ENCODE measurements at places on chromosomes 12 and 14.

DNA sequence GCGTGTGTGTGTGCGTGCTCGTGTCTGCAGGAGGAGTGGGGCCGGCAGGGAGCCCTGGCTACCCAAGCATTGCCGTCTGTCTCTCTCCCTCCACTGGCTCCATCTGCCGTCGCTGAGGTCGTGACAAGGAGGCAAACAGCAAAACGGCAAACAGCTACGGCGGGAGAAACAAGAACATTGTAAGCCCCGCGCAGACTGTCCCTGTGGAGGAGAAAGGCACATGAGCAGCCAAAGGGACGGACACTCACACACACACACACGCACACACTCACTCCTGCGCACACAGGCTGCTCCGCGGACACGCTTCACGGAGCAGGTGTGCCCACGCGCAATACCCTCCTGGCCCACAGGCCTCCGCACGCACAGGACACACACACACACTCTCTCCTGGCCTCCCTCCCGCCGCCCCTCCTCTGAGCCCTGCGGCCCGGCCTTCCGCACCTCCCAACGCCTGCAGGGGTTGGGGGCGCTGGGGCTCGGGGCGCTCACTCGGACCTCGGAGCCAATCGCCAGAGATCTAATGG is 905 bp downstream of the CISTR start:
- no peak for DNase-seq

GRCh38 chr12:2083561-2083960 is 30.8 kb downstream of the CACNA1C start:
- DNase-seq = no peak

GRCh38 chr12:68406134-68406576 is 74.0 kb upstream of the MDM1 start:
- DNase-seq = no peak

DNA sequence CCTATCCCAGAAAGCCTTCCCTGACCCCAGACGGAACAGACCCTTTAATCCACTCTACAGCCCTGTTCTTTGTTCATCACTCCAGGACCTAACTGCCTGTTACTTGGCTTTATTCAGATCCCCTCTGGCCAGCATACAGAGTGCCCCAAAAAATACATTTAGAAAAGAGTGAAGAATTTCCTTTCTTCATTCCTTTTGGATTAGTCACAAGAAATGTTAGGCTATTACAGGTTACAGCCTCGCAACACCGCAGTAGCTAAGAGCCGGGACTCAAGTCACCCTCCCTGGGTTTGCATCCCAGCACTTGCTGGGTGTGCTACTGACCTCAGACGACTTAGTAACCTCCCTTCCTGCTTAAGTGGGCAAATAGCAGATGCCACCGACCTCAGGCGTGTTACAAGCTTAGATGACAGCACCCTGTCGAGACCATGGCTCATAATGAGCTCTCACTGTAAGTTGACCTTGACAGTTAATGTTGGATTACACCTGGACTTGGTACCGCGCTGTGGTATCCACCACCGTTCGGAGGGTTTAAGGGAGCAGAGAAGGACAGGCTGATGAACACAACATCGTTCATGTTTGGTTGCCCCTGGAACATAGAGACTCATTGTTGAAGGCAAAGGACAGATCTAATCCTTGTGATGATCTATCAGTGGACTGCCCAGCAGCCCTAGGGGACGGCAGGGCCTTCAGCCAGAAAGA is 12.9 kb downstream of the GLRX5 start:
- DNase-seq = no peak

DNA sequence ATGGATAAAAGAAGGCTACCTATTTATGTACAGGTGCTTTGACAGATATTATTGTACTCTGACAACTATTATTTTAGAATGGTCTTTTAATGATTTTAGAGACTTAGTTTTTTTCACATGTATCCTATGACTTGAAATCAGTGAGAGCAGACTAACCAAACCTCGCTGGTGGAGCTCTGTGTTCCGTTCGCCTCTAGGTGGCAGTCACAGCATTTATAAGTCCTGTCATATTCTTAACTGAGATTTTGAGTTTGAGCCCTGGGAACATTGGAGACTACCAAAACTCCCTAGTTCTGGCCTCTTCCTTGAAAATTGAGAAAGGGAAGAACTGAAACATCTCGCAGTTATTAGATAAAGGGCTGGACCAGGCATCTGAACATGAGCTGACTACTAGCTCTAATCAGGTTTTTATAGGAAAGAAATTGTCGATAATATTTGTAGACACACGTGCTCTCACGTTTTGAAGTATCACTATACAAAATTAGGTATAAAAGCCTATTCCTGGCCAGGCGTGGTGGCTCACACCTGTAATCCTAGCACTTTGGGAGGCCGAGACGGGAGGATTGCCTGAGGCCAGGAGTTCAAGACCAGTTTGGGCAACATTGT is 48.3 kb downstream of the TTLL5 start:
- peak; percentile 14 for DNase-seq

DNA sequence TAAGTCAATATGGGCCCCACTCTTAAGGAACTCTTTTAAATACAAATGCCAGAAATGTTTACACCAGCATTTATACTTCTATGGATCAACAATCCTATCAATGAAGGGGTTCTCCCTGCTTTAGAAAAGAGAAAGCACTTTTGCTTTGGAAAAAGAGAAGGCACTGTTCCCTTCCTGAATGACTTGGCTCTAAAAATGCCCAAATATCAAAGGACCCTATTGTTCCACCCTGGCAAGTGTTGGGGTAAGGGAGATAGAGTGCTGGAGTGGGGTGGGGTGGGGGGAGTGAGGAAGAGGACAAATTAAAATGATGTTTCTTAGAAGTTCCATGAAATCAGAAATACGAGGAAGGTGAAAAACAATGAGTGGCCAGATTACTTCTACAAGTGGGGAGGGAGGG is 131.6 kb upstream of the GRIN2B start:
- DNase-seq = no peak

DNA sequence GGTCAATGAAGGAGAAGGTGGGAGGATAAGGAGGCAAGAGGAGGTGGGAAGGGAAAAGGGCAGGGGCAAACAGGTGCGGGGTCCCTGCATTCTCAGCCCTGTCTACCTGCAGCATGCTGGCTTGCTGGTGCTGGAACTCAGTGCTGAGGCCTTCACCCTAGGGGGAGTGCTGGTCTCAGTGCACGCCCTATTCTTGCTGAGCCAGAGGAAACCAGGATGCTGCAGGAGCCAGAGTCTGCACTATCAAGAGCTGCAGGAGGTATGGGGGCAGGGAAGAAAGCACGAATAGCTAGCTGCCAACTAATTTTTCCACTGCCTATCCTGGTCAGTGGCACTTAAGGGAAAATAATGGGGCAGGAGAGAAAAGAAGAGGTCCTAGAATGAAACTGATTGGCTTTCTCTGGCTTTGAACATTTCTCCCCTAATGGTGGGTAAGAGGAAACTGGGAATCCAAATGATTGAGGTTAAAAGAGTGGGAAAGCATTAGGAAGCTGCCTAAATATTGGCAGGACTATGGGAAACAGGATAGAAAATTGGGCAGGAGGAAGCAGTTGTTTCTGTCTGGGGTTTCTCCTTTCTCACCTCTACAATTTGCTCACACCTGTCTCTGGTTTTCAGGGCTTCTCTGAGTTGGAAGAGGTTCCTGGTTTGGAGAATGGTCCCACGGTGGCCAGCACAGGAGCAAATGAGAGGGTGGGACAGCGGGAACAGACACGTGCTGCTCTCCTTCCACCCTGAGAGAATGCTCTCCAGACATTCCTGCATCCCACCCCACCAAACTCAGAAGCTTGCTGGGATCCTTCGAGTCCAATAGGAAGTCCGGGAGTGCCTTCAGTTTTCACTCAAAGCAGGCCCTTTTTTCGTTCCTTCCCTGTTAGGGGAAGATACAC is 1.9 kb downstream of the TMEM253 start:
- no peak for DNase-seq

DNA sequence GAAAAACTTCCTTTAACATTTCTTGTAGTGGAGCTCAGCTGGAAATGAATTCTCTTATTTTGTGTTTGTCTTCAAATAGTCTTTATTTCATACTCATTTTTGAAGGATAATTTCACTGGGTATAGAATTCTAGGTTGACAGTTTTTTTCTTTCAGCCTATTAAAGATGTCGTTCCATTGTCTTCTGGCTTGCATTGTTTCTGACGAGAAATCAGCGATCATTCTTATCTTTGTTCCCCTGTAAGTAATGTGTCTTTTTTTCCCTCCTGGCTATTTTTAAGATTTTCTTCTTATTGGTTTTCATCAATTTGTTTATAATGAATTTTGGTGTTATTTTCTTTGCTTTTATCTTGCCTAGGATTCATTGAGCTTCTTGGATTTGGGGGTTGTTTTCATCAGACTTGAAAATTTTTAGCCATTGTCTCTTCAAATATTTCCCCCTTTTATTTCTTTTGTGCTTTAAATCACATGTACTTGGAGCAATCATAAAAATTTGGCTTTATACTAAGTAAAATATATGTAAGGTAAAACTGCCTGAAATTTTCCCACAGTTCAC is 89.4 kb downstream of the UNC79 start:
- no peak for DNase-seq

DNA sequence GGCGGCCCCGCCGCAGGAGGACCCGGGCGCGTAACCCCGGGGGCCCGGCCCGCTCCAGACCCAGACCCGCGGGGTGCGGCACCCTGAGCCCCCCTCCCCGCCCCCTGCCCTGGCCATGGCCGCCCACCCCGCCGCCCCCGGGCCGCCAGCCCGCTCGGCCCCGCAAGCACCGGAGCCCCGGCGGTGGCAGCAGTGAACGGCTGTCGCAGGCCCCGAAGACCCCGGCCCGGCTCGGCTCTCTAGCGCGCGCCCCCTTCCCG is 221 bp downstream of the MARCHF9 start:
- DNase-seq = no peak

DNA sequence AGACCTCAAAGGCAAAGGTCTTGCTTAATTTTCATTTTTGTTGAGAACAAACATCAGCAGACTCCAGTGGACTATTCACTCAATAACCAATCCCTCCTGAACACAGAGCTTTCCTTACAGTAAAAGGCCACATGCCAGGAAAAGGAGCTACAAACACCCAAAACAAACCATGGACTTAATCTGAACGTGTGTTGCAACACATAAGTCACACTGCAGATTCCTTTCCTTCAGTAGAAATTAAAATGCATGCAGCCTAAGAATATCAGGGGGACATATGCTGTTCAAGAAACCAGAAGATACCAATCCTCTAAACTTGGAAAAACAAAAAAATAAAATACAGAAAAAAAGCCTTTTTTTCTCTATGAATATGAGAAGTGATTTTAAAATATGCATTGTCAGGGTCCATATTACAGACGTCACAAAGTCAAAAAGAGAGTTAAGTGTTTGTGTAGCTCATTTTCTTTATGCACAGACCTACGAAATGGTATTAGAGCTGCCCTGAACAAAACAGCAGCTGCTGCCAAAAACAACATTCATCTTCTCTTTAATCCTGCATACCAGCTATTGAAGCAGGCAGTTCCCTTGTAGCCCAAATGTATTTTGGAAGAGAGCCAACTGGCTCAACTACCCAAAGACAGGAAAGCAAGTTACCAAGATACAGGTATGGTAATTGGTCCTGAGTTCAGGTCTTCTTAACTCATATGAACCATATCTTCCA is 26.2 kb downstream of the KITLG start:
- no peak for DNase-seq

GRCh38 chr12:6961278-6961694 is 9.2 kb downstream of the PHB2 start:
- peak; percentile 90 for DNase-seq

GRCh38 chr14:21509432-21510143 is 1.6 kb downstream of the METTL3 start:
- no peak for DNase-seq

DNA sequence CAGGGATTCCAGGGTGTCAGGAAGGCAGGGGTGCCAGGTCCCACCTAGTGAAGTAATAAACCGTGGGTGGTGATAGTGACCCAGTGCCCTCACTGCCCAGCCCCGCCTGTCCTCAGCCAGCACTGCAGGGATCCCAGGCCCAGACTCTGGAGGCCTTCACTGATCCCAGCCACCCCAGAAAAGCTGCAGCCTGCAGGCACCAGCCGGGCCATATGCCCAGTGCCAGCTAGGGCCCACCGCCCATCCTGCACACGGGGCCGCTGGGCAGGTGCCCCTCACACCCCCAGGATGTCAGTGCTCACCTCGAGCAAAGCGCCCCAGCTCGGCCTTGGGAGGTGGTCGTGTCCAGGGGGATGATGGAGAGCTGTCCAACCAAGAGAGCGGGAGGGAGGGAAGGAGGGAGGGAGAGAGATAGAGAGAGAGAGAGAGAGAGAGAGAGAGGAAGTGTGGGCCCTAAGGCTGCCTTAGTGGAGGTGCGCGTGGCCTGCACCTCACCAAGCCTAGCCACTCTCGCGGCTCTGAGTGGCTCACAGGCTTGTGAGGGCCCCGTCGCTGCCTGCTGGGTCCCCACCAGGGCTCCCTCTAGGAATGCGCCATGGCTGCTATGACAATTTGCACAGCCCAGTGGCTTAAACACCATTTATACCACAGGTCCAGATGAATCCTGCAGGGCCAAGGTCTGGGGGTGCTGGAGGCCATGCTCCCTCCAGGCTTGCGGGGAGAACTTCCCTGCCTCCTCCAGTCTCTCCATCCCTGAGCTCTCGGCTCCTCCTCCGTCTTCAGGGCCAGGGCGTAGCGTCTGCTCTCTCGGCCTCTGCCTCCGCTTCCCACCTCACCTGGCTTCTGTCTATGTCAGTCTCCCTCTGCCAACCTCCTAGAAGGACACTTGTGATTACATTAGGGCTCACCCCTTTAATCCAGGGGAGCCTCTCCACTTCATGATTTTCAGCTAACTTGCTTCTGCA is 401.0 kb downstream of the TMEM121 start:
- DNase-seq = no peak

- DNase-seq = no peak
Observed at GRCh38 chr12:72978999-72979398, 706.8 kb downstream of the TRHDE start.

DNA sequence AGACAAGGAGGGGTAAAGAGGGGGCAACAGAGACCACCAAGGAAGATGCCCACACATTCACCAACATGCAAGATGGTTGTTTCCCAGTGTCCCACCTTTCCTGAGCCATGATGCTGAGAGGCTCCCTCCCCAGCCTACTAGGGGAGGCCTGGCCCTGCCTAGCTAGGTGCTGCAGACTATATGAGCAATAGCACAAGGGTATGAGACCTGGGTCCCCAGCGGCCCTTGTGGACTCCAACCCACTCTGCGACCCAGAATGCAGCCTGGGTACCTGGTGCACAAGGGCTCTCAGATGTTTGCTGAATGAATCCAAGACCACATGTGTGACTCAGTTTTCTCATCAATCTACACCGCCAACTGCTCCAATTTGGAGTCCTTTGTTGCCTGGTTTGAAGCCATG is 13.9 kb downstream of the TGFB3 start:
- no peak for DNase-seq

GRCh38 chr12:1517734-1518525 is 76.5 kb downstream of the FBXL14 start:
- DNase-seq = no peak

Measured in stimulated activated CD4-positive, alpha-beta T cell treated with anti-CD3 and anti-CD28 coated beads, Interleukin-15, amount 100 ng/mL, for 1 hour (primary cell).